ENCODE measurements at places on chromosomes 6 and 20.

DNA sequence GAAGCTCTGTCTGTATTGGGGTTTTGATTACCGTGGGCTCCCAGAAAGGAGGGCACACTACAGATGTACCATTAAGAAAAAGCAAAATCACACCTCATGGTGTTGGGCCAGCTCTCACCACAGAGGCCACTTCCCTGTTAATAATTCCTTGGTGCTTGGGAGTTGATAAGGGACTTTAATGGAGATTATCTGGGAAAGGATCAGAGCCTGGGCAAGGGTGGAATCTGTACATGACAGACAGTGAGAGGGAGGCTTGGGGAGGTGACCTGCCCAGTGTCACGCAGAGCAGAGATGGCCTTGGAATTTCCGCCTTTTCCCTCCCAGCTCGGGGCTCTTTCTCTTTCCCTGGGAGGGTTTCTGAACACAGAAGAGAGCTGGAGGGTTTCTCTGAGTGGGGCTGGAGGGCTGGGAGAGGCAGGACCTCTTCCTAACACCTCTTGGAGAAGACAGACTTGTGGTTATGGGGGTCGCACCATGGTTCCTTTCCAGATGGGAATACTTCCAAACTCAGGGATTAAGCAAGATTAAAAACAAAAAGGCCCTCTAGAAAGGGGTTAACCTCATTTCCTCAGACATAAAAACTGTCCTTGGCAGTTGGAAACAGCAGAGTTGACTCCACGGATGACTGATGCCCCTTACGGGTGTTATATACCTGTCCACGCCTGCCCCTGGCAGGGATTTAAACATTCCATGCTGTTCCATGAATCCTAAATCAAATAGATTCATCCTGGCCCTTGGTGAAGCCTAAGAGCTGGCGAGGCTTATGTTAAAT, 16.8 kb upstream of the KCNK16 start:
- DNase-seq: no peak

- peak; percentile 42 for DNase-seq
Observed at GRCh38 chr20:63223121-63223825, 7.3 kb upstream of the YTHDF1 start.

GRCh38 chr6:89661559-89661958, 23.0 kb upstream of the LYRM2 start:
- no peak for DNase-seq

- DNase-seq: no peak
Observed at GRCh38 chr20:32446301-32447100, 88.4 kb downstream of the ASXL1 start.

DNA sequence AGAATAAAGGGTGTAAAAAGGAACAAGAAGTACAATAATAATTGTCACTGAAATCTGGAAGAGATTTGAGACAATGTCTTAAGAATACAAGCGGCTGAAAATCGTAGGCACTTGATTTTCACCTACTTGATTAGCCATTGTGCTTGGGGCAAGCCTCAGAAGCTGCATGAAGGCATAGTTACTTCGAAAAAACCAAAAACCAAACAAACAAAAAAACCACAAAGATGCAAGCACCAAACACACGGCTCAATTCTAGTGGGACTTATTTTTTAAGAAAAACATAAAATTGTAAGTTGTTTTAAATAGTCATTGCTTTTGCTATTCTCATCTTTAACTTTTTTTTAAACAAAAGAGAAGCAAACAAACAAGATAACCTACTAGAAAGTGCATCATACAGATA, 235.6 kb downstream of the OGFRL1 start:
- DNase-seq: no peak

DNA sequence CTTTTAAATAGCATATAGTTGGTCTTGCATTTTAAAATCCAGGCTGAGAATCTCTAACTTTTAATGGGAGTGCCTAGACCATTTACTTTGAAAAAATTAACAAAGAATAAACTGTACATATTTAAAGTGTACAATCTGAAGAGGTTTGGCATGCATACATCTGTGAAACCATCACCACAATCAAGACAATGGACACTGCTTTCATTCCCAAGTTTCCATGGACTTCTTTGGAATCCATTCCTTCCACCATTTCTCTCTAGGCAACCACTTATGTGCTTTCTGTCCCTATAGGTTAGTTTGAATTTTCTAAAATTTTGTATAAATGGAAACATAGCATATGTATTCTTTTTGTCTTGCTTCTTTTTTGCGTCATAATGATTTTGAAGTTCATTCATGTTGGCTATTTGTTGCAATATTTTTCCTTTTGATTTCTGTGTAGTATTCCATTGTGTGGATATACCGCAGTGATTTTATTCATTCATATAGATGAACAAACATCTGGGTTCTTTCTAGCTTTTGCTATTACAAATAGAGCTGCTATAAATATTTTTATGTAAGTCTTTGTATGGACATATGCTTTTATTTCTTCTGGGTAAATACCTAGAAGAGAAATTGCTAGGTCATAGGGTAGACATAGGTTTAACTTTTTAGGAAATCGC, 50.9 kb downstream of the NEDD9 start:
- no peak for DNase-seq

DNA sequence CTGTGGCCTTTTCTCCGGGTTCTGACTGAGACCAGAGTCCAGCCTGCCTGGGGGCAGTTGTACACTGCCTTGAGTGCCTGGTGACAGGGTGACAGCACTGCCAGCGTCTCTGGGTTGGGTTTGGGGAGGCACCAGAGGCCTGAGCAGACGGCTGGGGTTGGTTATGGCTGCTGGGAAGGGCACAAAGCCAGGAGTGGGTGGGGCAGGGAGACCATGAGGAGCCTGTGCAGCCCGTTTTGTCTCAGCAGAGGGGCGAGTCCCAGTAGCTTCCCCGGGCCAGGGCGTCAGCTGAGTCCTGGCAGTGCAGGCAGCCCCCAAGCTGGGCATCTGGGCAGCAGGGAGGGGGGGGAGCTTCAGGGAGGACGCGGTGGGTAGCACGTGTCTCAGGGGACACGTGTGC, 15.3 kb upstream of the SULF2 start:
- DNase-seq: no peak

DNA sequence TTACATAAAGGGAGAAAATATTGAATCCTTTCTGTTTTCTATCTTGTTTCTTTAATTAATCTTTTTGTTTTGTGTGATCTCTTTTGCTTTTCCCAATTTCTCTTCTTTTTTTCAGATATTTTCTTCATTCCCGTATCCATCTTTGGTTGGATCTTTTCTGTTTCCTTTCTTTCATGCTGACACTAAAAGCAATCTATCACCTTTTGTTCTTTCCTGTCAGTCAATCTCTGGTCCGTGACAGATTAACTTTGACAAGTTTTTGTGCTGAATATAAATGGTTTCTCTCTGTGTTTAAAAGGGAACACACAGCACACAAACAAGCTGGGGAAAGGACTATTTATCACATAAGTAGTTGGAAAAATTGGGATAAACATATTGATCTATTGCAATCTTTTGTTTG, 162.8 kb downstream of the GRM1 start:
- peak; percentile 17 for DNase-seq

DNA sequence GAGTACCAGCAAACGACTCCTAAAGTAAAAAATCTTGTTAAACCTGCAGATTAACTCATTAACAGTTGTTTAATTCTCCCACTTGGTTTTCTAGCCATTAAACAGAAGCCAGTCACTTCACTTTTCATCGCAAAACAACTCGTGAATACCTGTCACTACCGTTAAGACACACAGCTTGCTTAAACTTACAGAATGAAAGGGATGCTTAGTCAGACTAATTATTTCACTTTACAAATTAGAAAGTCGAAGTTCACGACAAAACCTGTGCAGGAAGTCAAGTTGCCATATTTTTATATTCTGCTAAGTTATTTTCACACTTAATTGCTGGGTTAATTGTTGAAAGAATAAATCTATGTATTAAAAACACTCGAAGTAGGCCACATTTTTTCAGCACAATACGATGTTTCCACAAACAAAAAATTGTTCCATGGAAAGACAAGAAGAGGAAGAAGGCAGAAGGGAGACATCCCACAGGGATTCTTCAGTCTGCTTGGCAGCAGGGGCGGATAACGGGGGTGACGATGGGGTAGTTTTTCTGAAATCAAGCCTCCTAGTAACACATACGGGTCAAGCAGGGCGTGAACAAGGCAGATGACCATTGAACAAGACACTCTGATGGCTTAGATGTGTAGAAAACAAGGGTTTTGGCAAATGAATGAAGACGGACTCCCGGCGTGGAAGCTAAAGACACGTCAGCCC, 933 bp downstream of the SSR1 start:
- DNase-seq: peak; percentile 24

GRCh38 chr20:4581838-4582237, 139.9 kb upstream of the PRND start:
- no peak for DNase-seq

GRCh38 chr6:125802943-125803377, 12.2 kb downstream of the NCOA7 start:
- no peak for DNase-seq

DNA sequence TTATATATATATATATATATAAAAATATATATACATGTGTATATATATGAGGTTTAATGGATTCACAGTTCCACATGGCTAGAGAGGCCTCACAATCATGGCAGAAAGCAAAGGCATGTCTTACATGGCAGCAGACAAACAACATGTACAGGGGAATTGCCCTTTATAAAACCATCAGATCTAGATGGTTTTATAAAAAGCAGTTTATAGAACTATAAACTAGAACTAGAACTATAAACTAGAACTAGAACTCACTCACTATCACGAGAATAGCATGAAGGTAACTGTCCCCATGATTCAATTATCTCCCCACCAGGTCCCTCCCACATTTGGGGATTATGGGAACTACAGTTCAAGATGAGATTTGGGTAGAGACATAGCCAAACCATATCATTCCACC, 56.8 kb downstream of the PDSS2 start:
- no peak for DNase-seq

DNA sequence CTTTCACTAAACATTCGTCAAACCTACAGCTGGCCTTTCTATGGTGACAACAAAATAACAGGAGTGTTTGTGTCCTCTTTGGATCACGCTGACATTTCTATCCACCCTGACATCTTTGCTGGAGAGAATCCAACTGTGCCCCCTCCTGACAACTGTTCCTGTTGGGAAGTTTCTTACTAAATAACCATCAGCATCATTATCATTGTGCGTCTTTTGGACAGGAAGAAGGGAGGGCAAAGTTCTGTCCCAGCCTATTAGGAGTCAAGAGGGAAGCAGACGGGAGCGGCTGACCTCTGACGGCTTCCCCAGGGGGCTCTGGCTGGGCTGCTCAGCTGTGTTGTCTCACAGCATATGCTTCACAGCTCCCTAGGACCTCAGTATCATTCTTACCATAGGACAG, 195.9 kb upstream of the SULF2 start:
- no peak for DNase-seq

DNA sequence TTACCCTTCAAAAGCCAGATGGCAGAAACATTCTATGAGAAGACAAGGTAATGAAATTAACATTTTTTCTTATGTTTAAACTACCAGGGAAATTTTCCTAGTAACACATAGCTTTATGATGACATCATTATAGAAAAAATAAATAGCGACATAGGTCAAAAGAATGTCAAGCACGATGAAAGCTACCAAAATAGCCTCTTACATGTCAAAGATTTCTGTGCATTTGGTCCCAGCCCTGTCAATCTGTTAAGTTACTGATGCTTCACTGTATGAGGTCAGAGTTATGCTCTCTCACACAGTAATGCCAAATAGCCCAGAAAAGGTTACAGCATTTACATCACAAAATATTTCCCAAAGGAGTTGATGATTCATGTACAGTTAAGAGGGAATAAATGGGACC, 199.8 kb upstream of the DEFB112 start:
- no peak for DNase-seq

GRCh38 chr6:93859971-93860370, 440.6 kb upstream of the EPHA7 start:
- DNase-seq: no peak

GRCh38 chr20:52279706-52280105, 88.1 kb upstream of the ZFP64 start:
- DNase-seq: no peak
